ENCODE measurements at places on chromosomes 1 and 21.

- DNase-seq: no peak
Observed at GRCh38 chr1:100494393-100495084, 43.4 kb upstream of the GPR88 start.

GRCh38 chr1:22491995-22492715 is 40.5 kb downstream of the ZBTB40 start:
- no peak for DNase-seq

GRCh38 chr1:216606047-216606637 is 117.1 kb downstream of the ESRRG start:
- no peak for DNase-seq

DNA sequence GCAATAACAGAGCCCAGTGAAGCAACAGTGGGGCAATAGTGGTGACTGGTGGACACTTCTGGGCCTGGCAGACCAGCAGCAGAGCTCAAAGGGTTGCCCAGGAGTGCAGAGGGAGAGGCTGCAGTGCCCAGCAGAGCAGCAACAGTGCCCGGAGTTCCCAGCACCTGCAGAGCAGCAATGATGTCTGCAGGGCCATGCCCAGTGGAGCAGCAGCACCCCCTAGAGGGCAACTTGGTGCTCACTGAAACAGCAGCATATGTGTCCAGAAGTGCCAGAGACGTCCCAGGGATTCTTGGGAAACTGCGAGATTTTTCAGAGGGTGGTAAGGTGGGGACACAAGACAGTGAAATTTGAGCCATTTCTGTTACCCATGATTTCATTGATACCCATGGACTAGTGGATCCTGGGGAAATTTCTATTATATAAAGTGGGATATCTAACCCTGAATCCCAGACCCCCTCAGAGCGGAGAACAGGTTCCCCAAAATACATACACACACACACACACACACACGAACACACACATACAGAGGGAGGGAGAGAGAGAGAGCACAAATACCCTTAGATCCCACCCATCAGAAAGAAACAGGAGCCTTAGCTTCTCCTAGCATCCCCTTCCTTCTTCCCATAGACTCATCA is 156.9 kb upstream of the GJB5 start:
- peak; percentile 30 for DNase-seq

DNA sequence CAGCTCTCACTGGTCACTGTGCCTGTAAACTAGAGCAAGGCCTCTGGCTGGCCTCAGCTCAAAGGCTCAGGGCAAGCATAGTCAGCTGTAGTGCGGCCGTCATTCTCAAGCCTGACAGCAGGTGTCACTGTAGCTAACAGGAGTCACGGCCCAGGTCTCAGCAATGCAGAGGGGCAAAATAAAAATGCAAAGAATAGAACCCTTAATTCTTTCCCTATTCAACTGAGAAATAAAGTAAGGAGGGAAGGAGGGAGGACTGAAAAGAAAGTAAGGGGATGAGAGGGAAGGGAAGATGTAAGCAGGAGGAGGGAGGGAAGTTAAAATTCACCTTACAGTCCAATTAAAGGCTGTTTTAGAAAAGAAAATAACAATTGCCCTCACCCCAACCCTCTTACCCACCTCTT is 106.1 kb downstream of the KIAA0319L start:
- peak; percentile 80 for DNase-seq

- no peak for DNase-seq
Observed at GRCh38 chr21:43207043-43207315, 38.2 kb downstream of the CRYAA start.

GRCh38 chr1:115833856-115834255 is 7.1 kb downstream of the NHLH2 start:
- DNase-seq: no peak

- DNase-seq: no peak
Observed at GRCh38 chr1:214044438-214045214, 56.9 kb downstream of the PROX1 start.

GRCh38 chr1:187960125-187960638 is 1131.4 kb downstream of the PLA2G4A start:
- DNase-seq: no peak

- DNase-seq: no peak
Observed at GRCh38 chr1:94083681-94084080, 37.3 kb downstream of the ABCA4 start.

- DNase-seq: no peak
Observed at GRCh38 chr21:15442743-15443469, 286.9 kb upstream of the USP25 start.
